ENCODE measurements at places on chromosomes 11 and 22. TPM values are rescaled to one million over a fixed set of nuclear protein-coding genes. Genes with fewer than 3 reads are reported as not detected.

The ARFIP2 gene
- 53.0 TPM for total RNA-seq

The AQP11 gene
- 2.7 TPM for total RNA-seq

The ARHGEF17 gene
- 11.5 TPM for total RNA-seq

The SPTBN2 gene
- total RNA-seq, result 11.7 TPM

The TSGA10IP gene
- total RNA-seq, result not detected

The RIN1 gene
- 39.6 TPM for total RNA-seq

The ARHGAP8 gene
- total RNA-seq, result 1.3 TPM

The PGA3 gene
- not detected for total RNA-seq

All from A549 treated with CORT108297 at 1 μM for 4 hours (cell line).